Fibroblast of skin of abdomen (primary cell): ENCODE measurements at places on chromosomes 1 and 21.
A peak's percentile ranks its signal among the peaks of the same experiment; 100 is the strongest.

- DNase-seq = no peak
Measured at GRCh38 chr1:52976183-52977035, 49.3 kb downstream of the SCP2 start.

DNA sequence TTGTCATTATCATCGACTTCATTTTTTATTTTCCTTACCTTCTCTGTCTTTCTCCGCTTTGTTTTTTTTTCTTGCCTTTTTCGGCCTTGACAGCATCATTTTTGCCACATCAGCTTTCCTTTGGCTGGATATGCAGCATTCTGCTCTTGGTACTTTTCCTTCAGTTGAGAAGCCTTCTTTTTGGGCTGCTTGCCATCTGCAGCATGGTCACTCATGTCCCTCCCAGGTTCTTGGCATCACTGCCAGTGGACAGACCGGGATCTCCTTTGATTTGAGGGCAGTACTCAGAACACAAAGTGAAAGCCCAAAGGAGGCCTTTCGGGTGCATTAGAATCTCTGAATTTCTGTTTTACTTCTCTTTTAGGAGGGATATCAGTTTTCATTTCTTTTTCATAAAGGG is 3.7 kb upstream of the PARP1 start:
- no peak for DNase-seq

DNA sequence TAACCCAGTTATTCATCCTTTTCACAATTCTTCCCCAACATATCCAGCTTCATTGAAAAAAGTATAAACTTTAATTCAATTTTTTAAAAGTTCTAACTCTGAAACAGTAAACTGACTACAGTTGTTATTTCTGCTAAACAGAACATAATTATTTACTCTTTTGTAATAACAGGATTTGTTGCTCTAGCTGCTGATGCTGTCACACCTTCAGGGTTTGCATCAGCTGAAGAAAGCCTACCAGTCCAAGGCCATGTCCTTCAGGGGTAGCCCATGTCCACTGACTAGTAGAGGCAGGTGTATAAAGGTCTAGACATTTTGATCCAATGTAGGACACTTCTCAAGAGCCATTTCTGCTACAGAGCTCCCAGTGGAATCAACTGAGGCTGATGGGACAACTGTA is 107.7 kb downstream of the CDC42BPA start:
- no peak for DNase-seq

DNA sequence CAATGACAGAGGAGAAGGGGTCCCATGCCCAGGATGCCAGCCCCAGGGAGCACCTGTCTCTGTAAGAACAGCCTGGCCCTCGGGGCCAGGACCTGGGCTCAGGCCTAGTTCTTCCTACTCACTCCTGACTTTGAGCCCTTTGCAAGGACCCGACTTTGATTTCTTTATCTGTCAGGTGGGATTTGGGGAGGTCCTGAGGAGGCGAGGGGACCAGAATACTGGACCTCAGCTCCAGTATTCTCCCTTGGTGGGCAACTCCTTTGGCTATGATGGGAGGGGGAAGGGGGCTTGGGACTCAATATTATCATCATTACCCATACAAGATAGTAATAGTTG is 18.1 kb downstream of the KCNQ4 start:
- no peak for DNase-seq

GRCh38 chr1:91404151-91405012 is at the start of gene HFM1:
TSS of gene HFM1 (minus strand) at chr1:91404837. CDS start at chr1:91401082, 3,755 bp downstream.
- peak; percentile 80 for DNase-seq

- no peak for DNase-seq
Measured at GRCh38 chr21:37032293-37032692, 25.8 kb downstream of the RIPPLY3 start.

- no peak for DNase-seq
Measured at GRCh38 chr1:18819986-18820790, 39.3 kb downstream of the TAS1R2 start.
